Naive thymus-derived CD4-positive, alpha-beta T cell (primary cell): ENCODE measurements at places on chromosomes 7 and 10. TPM values are rescaled to one million over a fixed set of nuclear protein-coding genes. Genes with fewer than 3 reads are reported as not detected.

DNA sequence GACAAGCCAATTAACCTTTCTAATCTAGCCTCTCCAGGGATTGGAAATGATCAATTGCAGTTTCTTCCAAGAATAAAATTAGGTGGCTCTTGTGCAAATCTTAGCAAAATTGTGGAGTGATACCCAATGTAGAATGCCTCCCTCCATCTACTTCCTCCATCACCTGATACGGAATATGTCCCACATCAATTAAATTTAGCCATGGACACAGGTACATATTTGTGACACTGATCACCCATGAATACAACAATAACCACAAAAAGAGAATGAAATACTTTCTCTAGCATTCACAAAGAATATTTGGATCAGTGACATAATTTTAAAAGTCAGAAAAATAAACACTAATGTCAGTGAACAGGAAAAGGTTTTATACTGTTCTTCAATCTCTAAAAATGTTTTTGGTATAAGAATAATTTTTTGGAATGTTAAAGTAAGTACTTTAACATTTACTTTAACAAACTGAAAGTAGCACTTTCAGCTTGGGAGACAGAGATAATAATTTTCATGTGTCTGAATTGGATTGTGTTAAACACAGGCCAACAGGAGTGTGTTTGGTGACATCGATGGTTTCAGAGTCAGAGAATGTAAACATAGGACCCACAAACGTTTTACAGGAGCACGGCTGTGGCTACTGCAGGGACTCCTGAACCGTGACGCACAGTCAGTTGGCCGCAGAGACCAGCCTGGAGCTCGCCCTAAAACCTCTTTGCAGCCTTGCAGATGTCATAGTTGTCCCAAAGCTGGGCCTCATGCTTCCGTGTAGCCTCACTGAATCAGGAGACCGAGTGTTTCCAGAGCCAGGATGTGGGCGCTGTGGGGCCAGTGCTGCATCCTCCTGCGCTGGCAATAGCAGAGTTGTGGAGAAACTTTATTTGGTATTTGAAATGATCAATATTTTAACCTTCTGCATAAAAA lies 7.2 kb downstream of the RBM20 start:
- DNase-seq, result no peak

DNA sequence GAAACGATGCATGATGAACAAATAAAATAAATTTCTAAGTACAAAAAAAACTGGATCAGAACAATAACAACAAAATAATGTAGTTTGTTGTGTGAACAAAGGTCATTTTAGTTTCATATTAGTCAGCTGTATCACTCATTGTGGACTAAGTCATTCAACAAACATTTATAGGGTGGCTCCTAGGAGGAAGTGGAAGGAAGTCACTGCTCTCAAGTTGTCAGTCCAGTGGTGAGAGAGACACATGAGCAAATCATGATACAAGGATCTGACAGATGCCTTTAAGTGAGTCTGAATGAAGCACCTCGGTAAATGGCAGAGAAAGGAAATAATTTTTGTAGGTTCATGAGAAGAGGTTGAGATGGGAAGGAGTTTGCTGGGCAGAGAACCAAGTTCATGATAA lies 56.8 kb downstream of the EPDR1 start:
- no peak for DNase-seq

- DNase-seq, result no peak
These were observed 1.9 kb downstream of the CALHM2 start for GRCh38 chr10:103450201-103450695.

- no peak for DNase-seq
These were observed 103.9 kb downstream of the ZMYND11 start for GRCh38 chr10:239109-239508.

The HYAL4 gene
- total RNA-seq, result not detected

DNA sequence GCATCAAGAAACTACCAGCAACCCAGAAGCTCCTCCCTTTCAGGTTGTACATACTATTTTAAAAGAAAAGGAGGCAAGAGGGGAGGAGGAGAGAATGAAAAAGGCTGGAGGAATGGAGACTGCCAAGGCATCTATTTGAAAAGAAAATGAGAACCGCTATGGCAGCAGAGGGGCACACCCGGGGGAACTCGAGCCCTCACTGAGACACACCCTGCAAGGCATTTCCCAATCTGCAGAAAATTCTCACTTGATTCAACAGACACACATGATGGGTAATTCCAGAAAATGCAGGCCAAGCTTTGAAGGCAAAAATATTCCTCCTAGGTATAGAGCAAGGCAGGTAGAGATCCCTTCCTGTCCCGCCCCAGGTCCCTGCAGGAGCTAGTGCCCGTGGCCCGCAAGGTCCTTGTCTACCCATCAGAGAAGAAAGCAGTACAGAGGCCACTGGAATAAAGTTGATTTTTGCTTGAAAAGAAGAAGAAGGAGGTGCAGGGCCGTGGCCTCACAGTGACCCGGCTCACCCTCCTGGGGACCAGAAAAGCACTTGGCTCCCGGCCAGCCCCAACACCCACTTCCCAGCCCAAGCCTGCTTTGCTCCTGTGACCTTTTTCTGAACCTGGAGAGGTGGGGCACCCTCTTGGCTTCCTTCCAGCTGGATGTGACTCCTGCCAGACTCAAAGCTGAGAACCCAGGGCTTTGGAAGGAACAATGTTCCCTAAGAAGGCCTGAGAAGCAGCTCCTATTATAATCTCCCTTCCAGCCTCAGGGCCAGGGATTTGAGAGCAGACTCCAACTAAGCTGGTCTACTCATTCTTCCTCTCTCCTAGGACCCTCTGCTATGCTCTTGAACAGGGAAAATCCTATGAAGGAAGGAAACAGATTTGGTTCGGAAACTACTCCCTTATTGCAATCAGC lies 6.2 kb upstream of the PIK3CG start:
- DNase-seq, result no peak

DNA sequence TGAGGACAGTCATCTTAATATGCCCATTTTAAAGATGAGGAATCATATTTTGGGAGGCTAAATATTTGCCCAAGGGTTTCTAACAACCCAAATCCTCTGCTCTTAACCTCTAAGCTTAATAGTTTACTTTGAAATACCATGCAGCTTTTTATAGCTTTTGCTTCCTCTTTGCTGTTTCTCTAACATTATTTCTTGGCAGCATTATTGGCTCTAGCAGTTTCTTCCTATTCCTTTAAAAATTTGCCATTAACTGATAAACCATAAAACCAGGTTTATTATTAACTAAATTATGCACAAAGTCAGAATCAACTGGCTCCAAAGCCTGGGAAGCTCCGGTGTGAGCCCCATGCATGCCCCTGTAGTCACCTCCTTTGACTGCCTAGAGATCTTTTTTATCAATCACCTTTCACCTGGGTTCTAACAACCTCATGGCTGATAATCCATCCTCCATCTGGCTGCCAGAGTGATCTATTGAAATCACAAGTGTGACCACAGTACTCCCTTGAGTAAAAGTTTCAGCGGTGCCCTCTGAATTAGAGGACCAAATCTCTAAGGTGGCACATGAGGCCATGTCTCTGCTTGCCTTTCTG lies 62.4 kb downstream of the ITGB8 start:
- DNase-seq, result no peak

The CALML3 gene
- total RNA-seq, result not detected

GRCh38 chr7:44288381-44288685 lies 37.1 kb downstream of the CAMK2B start:
- DNase-seq, result no peak

DNA sequence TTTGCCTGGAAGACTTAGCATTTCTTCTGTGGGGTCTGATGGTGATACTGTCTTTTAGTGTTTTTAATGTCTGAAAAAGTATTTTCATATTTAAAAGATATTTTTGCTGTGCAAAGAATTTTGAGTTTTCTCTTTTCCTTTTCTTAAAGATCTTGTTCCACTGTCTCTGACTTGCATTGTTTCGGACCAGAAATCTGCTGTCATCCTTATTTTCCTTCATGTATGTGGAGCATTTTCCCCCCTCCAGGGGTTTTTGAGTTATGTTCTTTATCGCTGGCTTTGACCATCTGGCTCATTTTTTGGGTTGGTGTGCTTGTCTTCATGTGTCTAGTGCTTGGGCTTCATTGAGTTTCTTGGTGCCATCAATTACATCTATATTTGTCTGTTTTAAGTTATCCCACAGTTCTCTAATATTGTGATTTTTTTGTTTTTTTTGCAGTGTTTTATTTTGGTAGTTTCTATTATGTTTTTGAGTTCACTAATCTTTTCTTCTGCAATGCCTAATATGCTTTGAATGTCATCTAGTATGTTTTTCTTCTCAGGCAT lies 119.9 kb downstream of the MGMT start:
- DNase-seq, result no peak

GRCh38 chr7:115230882-115231571 lies 309.1 kb downstream of the MDFIC start:
- no peak for DNase-seq

DNA sequence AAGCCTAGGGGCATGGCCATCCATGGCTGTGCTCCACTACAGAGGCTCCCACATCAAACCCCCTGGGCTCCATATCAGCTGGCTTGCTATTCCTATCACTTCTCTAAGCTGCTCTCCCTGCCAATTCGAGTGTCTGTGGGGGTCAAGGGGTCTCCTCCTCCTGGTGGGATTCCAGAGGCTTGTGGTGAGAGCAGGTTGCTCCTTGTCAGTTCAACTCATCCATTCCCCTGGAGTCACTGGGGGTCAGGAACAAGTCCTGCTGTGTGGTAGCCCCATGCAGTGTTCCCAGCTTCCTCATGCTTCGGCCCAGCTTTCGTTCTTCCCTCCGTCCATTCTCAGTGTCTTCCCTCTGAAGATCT lies 86.6 kb upstream of the UNC5B start:
- DNase-seq, result no peak

The CDK1 gene
- 1.1 TPM for total RNA-seq

DNA sequence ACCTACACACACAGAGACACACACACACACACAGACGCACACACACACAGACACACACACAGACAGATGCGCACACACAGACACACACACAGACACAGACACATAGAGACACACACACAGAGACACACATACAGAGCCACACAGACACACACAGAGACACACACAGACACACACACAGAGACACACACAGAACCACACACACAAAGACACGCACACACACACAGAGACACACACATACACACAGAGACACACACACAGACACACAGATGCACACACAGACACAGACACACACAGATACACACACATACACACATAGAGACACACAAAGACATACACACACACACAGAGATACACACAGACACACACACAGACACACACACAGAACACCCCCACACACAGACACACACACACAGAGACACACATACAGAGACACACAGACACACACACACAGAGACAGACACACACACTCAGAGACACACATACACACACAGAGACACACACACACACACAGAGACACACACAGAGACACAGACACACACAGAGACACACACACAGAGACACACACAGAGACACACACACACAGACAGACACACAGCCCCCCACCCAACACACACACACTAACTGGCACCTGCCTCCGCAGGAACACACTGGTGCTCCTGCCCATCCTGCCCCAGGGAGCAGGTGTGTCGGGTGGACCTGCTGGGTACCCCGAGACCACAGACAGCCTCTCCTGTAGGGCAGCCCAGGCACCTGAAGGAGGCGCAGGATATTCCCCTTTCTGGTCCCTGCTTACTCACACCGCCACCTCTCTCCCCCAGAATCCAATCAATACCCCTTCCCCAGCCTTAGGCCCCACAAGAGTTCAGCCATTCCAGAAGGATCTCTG lies 5.4 kb upstream of the FZD9 start:
- DNase-seq, result no peak

The ITGB8 gene
- 0.85 TPM for total RNA-seq

DNA sequence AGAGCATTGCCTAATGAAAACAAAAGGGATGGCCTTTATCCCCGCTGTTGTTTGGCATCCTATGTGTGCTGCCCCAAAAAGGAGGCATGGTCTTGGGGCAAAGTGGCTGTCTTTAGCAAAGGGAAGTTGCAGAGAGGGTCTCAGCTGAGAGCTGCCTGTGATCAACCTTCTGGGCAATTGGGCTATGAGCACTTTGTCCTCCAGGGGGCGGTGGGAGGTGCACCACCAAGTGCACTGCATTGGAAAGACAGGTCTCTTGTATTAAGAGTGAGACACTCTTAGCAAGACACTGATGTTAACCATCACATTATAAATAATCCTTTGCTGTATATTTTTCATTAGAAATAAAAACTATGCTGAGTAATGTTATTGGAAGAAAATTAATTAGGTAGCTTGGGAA lies 314.8 kb downstream of the POM121L12 start:
- no peak for DNase-seq

The GPC2 gene
- total RNA-seq, result 29.9 TPM

The GALNT17 gene
- not detected for total RNA-seq

DNA sequence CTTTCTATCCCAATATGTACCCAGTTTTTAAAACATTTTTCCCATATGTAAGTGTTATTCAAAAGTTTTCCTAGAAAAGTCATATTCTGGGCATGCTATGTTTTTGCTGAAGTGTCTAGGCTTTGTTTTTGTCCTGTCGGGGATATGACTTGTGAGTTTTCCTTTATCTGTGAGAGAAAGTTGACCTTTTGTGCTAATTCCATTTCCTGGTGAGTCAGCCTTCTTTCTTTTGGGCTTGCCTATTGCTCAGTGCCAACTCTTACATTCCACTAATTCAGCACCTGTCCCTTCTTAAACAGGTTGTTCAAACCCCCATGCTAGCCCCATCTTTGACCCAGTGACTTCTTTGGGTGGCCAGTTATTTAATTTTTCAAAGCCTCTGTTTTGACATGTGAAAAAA lies 146.2 kb downstream of the AHR start:
- DNase-seq, result no peak
